Fibroblast of skin of abdomen (primary cell): ENCODE measurements at places on chromosomes 2 and 18.
A peak's percentile ranks its signal among the peaks of the same experiment; 100 is the strongest.

DNA sequence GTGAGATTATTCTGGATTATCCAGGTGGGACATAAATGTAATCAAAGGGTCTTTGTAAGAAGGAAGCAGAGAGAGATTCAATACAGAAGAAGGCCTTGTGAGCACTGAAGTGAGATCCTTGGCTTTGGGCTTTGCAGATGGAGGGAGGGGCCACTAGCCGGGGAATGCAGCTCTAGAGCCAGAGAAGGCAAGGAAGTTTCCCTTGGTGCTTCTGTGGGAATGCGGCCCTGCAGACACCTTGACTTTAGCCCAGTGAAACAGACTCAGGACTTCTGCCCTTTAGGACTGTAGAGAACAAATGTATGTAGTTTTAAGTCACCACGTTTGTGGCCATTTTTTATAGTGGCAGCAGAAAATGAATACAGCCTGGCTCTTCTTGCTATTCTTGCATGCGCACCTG lies 8.1 kb downstream of the NEU2 start:
- DNase-seq: no peak

DNA sequence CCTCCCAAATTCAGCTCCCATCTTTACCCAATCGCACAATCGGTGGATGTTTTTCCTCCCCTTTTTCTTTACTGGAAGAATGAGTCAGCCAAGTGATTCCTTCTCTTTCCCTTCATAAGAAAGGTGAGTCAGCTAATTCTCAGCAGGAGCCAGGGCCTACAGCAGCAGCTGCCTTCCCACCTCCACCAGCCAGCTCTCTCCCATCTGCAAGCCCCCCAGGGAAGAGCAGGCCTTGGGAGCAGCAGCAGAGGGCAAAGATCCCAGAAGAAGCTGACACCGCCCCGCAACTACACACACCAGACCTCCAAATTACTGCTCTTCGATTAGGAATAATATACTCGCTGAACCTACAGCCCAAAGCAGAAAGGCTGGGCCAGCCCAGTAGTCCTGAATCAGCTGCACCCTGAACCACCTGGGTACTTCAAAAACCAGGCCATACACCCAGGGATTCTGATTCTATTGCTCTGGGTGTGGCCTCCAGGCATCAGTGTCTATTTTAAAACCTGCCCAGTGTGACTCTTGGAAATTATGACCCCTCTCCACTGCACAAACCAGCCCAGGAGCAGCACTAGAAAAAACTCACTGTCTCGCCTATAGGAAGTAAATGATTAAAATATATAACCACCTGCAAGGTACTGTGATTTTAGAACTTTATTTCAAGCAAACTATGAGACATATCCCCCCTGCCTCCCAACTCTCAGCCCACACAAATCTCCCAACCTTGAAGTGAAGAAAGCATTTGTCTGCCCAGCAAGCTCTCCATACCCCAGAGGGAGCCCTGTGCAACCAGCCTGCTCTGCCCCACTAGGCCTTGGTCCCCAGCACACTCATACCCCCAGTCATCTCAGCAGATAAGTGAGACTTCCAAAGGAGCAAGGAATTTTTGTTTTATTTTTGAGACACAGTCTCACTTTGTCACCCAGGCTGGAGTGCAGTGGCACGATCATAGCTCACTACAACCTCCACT lies 7.3 kb downstream of the SFXN5 start:
- DNase-seq: peak; percentile 83

DNA sequence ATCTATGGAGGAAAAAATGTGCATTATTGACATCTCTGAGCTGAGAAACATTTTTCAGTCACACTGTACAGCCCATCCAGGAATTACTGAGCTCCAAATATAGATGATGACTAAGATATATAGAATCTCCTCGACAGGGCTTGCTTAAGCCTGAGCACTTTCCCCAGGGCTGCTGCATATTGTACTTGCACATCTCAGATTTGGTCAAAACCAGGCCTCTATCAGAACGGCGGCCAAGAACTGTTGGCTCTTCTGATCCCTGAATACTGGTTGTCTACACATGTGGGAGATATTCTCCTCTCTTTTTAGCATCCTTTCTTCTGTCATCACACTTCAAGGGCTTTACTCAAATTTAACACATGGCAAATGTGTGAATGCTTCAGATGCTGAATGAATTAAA lies 201.5 kb upstream of the SLC35G4 start:
- DNase-seq: peak; percentile 93

DNA sequence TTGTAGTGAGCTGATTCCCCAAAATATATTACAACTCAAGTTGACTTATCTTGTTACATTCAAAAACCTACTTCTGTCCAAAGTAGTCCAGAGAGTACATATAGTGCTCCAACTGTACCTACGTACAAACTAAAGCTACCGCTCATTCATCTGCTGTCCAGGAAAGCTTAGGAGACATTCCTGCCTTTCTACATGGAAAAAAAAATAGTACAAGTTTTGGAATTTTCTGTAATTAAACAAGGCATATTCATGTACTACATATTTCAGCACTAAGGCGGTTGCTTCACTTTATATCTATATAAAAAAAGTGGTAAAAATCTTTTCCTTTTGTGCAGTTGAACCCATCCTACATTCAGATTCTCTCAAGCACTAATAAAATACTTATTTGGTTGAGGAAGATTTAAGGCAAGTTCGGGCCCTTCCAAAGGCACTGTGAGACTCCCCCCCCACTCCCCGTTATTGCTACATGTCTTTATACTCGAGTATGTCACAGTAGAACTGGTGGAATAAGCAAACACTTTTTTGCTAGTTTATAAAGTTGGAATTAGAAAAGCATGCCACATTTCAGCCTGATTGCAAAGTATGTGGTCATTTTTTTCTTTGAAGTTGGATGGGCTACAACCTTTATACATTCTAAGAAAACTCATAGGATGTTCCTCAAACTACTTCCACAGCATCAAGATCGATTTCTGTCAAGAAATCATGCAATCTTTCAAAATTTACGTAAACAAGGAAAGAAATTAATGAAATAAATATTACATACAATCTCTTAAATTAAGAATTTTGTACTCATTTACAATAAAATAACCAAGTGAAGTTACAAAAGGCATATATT lies 3.7 kb downstream of the ZFP36L2 start:
- peak; percentile 21 for DNase-seq
